ENCODE measurements at places on chromosomes 4 and X. TPM values are rescaled to one million over a fixed set of nuclear protein-coding genes. Genes with fewer than 3 reads are reported as not detected.

DNA sequence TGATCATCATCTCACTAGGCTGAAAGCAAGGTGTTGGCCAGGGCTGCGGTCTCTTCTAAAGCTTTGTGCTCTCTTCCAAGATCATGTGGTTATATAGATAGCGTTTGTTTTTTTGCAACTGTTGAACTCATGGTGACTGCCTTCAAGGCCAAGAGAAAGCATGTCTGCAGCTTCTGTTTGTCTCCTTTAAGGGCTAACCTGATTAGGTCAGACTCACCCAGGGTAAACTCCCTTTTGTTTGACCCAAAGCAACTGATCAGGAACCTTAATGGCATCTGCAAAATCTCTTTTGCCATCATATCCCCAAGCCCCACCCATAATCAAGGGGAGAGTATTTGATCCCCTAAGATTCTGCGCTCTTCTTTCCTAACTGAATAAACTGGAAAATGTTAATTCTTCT, 72.2 kb upstream of the ALG13 start:
- DNase-seq: no peak

- DNase-seq: peak; percentile 66
These were observed 4.2 kb upstream of the CDS1 start for GRCh38 chr4:84578540-84579402.

DNA sequence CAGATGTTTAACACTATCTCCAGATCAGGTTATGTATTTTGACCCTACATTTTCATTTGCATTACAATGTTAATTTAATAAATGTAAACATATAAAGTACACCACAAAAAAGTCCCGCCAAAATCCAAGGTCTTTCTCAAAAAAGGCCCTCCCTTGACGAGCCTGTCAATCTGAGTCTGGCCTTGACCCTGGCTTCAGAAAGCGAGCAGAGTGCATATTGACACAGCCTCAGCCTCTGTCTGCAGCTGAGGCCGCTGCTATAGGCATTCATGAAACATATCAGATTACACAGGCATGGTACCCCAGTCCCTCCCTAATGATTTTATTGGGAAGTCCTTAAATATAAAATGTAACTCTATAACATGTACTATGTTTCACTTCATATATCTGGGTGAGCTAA, 6.2 kb downstream of the MBNL3 start:
- DNase-seq: no peak

GRCh38 chr4:77052352-77052751, 23.4 kb downstream of the CCNI start:
- DNase-seq: peak; percentile 66

DNA sequence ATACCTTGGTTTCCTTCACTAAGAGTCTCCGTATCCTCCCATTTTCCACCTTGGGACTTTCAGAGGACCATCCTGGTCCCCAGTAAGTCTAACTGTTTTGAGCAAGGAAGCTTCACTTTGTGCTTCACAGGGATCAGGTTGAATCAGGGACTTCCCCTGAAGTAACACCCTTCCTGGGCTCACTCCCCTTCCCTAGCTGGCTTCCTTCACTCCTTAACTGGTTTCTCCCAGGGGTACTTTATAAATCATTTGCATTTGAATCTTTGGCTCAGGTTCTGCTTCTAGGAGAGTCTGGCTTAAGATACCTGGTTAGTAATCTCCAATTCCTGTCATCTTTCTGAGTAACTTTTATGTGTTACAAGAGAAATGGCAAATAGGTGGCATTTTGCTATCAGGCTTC, 24.5 kb upstream of the GRIA2 start:
- DNase-seq: no peak

DNA sequence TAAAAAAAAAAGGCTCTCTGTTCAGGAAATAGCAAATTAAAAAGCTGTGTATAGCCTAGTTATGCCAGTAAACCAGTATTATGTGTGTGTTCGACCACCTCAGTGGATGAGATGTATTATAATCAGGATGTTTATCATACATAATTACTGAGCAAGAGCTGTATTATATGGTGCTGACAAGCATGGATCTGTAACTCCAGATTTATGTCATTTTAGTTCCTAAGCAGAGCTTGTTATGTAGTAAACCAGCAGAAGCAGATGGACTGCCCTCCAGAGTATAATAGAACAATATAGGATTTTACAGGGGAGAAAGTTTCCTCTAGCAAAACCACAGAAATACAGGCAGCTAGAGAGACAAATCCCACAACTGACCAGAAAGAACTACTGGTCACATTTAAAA, 627.4 kb upstream of the EPHA5 start:
- DNase-seq: no peak

- DNase-seq: no peak
These were observed 115.9 kb downstream of the COX18 start for GRCh38 chr4:72953571-72953970.

Gene GABRA4
- not detected for polyA plus RNA-seq

Gene FAM47B
- not detected for polyA plus RNA-seq

Gene ABRAXAS1
- 14.1 TPM for polyA plus RNA-seq

Gene HSFX3
- not detected for polyA plus RNA-seq

All from stomach (tissue), 19 donors.